CD4-positive, alpha-beta T cell treated with Interleukin-17A for 1 hour (primary cell): ENCODE measurements at places on chromosomes 1 and 21.
A peak's percentile ranks its signal among the peaks of the same experiment; 100 is the strongest.

DNA sequence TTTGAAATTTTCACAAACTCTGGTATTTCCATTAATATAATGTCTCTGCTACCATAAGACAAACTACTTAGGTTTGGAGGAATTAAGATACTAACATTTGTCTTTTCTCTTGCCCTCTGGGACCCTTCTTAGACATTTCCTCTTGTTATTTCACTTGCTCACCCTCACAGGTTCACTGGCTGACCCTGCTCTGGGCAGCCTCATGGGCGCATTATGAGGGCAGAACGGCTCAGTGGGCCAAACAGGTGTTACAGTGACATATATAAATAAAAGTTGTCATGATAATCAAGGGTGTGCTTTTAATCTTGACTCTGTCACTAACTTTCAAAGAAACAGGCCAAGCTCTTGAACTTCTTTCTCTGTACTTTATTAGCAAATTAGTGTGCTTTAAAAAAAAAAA is 46.5 kb downstream of the ZNHIT6 start:
- no peak for DNase-seq

GRCh38 chr1:234094172-234094571 is 189.7 kb downstream of the SLC35F3 start:
- no peak for DNase-seq

- no peak for DNase-seq
These were observed 34.0 kb downstream of the MTR start for GRCh38 chr1:236829085-236829484.

- DNase-seq = no peak
These were observed 110.7 kb downstream of the ETS2 start for GRCh38 chr21:38916214-38916964.

DNA sequence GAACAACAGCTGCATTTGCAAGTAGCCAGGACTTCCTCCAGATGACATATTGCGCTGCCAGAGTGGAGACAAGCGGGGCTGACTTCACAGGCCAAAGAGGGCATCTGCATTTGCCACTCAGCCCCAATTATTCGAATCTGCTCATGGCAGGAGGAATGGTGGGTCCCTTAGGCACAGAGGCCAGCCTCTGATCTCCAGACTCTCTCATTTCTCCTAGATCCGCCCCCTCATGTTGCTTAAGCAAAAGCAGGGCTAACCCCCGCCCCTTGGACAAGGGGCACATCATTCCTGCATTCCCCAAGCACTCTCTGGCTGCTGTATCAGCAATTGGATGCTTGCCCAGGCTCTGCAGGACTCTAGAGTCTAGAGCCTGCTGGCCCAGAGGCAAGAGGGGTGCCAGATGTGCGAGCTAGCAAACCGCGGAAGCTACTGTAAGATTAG is 262.4 kb downstream of the ST6GALNAC3 start:
- no peak for DNase-seq

- DNase-seq = peak; percentile 17
These were observed 40.9 kb downstream of the STX6 start for GRCh38 chr1:180981596-180982387.

- DNase-seq = no peak
These were observed 37.0 kb downstream of the SPAG17 start for GRCh38 chr1:118148034-118148433.

DNA sequence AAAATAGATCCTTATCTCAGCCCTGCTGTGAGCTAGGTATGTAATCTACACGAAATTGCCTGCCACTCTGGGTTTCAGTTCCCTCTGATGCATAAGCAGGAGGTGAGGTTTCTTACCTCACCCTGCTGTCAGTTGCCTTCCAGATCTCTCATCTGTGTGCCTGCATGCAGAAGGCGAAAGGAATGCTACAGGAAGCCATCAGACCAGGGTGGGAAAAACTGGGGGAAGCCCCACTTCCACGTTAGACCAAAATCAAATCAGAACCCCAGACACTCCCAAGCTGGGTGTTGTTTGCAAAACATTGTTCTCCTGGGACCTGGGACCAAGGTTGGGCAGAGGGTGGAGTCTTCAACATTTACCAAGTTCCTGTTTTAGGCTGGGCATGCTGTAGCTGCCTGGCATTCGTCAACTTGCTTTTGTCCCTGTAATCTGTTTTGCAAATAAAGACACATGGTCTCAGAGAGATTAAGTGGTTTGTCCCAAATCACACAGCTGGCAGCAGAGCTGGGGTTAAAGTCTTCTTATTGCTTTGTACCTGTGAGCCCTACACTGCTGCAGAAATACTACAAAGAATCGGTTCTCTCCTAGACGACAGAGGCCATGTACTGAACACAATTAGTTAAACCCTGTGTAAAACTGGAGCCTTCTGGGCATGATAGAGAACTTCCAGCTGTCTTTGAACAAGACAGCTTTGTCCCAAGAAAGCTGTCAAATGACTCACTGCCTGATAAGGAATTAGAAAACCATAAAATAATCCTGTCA is 389.7 kb upstream of the RUNX1 start:
- DNase-seq = no peak

DNA sequence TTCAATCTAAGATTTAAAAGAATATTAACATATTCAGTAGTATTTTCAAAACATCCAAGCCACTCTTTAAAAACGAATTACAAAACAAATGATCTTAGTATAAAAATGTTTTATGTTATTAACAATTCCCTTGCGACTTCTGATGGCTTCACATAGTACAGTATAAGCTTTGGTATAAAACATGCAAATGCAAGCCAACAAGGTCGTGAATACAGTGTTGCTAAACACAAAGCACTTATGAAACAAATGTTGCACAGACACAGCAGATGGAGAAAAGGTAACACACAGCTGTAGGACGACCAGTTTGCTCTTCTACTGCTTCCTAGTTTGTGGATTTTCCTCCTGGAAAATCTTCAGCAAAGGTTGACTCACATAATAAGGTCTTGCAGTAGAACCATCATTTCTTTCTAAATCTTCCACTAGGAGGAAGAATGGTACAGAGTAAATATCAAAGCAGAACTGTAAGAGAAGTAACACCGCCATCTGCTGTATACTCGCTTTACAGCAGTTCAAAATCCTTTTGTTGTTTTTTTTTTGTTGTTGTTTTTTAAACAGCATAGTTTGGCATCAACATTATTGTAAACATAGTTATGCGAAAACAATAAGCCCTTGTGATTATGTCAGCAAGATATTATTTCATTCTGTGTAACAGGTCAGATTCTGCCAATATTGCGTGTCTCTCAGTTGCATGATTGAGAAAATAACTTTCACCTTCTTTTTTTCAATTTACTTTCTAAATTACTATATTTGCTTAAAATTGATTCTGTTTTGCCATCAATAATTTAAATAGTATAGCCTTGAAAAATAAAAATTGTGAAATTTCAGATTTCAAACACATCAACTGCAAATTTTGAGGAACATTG is 69.5 kb downstream of the LHX8 start:
- DNase-seq = no peak

DNA sequence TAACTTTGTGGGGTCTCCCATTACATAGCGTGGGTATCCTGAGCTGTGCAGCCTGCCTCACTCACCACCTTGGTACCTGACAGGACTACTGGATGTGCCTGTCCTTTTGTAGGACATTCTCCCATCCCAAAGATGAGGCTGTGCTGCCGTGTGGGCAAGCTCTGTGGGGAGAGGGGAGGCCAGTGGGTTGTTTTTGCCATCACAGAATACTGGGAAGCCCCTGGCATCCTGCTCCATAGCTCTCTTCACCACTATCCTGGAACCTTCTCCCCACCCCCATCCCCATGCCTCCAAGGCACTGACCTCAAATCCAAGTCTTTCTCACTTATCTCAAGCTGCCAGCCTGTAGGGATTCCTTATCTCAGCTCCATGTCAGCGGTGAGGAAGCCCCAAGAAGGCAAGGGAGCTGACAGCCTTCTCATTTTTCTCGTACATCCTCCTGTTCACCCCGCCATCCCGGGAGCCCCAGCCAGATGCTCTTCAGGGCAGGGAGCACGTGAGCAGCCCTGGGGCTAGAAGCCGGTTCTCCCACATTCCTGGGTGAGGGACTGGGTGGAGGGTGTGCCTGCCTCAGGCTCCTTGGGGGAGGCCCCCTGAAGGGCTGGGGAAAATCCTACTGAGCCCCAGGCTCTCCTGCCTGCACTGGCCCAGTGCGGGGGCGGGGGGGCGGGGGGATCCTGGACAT is 2.4 kb upstream of the ELF3 start:
- DNase-seq = no peak

- DNase-seq = no peak
These were observed 42.6 kb downstream of the KIRREL1 start for GRCh38 chr1:158035976-158036583.
